GM12891 (cell line): ENCODE measurements at places on chromosomes 12 and 14.

- DNase-seq = no peak
Measured at GRCh38 chr12:8080120-8080519, 2.0 kb upstream of the NECAP1 start.

DNA sequence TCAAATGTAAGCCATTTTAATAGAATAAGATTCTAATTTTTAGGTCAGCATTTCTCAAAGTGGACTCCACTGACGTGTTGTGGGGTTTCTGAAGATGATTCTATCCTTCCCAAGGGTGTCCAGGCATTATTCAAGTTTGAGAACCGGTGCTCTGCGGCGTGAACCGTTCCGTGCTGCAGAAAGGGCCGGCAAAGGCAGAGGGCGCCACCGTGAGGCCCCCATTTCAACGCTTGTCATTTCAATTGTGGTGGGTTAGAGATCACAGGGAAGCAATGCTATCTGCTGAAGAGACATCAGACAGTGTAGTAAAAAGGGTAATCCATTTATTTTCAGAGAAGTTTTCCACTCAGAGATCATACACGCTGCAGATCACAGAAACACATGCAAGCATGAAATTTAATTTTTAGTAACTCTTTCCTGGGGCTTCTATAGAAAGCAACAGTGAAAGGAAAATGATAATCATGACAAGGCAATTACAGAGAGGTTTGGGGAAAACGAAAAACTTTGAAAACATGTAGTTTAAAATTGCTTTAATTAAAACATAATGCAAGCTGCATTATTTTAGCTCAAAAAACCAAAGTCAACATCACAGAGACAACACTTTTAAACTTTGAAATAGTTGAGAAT is 201.7 kb downstream of the EXOC5 start:
- DNase-seq = no peak

- no peak for DNase-seq
Measured at GRCh38 chr12:11755302-11755930, 105.9 kb downstream of the ETV6 start.

GRCh38 chr12:109124878-109125648 is 8.7 kb downstream of the ACACB start:
- DNase-seq = no peak

- DNase-seq = no peak
Measured at GRCh38 chr14:22630486-22630885, 13.7 kb downstream of the OR6J1 start.

DNA sequence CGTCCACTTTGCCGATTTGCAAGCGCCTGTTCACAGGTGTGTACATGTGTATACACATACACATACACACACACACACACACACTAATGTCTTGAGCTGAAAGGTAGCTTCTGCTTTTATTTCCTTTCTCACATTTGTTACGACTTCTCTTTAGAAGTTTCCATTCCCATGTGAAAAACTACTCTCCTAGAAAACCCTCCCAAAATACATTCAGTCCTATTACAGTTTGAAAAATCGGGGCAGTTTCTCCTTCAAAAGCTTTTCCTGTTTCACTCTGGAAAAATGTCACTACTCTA is 3.9 kb downstream of the BLTP3B start:
- no peak for DNase-seq

DNA sequence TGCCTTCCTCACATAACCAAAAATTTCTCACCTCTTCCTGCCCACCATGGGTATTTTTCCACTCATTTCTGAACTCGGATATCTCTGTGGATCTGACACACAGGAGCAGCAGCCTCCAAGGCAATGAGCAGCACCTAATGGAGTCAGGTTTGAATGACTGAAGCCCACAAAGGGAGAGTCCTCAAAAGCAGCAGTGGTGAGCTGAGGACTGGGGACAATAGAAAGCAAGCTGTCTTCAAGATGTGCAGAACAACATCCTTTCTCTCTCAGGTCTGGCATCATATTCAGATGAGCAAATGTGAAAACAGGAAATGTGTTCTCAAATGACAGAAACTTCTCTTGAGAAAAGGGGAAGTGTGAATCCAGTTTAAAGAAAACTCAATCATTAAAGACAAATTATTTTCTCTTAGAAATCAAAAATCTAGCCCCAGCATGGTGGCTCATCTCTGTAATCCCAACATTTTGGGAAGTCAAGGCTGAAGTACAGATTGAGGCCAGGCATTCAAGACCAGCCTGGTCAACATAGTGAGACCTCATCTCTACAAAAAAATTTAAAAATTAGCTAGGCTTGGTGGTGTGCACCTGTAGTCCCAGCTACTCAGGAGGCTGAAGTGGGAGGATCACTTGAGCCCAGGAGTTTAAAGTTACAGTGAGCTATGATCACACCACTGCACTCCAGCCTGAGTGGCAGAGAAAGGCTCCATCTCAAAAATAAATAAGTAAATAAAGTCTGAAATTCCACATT is 54.2 kb downstream of the C12orf42 start:
- DNase-seq = peak; percentile 49

DNA sequence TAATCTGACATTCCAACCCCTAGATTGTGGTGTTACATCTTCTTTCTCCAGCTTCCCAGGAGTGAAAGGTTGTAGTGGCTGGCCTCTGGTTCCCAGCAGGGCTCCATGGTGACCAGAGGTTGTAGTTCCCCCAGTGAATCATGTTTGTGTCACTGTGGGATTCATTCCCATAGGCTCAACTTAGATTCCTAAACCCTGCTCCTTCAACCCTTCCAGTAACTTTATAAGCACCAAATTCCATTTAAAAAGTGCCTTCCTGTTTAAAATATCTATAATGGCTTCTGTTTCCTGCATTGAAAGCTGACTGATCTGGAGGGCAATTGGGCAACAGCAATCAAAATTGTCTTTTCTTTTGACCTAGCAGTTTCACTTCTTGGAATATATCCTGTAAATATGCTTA is 40.5 kb upstream of the TBC1D15 start:
- DNase-seq = no peak

GRCh38 chr12:117093918-117094630 is 5.1 kb downstream of the TESC start:
- no peak for DNase-seq

- no peak for DNase-seq
Measured at GRCh38 chr12:7067096-7067495, 6.6 kb downstream of the C1S start.

DNA sequence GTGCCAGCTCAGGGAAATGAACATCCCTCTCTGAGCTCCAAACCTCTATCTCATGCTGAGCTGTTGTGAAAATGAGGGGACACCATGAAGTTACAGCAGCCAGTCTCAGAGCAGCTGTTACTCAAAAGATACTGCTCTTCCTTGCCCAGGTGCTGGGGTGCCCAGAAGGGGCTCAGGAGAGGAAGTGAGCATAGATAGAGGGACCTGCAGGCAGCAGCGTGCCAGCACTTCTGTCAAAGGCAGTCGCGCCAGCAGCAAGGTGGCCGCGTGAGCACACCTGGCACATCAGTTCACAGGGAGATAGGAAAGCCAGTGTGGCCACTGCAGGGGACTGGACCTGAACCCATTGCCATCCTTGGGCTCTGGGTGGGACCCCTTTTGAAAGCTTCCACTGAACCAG is 27.8 kb downstream of the C14orf132 start:
- no peak for DNase-seq

DNA sequence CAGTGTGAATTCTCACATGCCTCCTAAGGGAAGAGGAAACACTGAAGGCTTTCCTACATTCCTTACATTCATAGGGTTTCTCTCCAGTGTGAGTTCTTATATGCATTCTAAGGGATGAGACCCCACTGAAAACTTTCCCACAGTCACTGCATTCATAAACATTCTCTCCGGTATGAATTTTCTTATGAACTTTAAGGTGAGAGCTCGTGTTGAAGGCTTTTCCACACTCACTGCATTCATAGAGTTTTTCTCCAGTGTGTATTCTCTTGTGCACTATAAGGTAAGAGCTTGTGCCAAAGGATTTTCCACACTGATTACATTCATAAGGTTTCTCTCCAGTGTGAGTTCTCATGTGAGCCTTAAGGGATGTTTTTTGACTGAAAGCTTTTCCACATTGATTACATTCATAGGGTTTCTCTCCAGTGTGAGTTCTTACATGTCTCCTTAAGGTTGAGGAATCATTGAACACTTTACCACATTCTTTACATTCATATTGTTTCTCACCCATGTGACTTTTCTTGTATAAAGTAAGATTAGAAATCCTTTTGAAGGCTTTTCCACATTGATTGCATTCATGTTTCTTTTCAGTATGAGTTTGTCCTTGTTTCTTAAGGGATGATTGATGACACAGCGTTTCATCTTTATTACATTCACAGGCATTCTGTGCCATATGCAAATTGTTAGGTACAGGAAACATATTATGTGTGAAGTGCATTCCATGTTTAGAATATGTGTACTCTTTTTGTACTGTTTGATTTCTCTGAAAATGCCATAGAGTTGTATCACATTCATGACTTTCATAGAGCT is 9.5 kb downstream of the ZNF891 start:
- no peak for DNase-seq

DNA sequence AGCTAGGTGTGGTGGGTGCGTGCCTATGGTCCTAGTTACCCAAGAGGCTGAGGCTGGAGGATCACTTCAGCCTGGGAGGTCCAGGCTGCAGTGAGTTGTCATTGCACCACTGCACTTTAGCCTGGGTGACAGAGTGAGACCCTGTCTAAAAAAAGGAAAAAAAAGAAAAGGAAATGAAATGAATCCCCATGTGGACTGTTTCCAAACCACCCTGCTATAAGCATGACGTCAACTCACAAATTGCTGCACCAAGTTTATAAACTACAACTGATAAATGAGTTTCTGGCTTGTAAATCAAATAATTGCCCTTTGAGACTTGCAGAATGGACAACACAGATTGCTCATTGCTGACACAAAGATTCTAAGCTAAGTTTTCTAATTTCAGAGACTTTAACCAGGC is 51.0 kb upstream of the STK38L start:
- no peak for DNase-seq

- DNase-seq = no peak
Measured at GRCh38 chr14:52360831-52361230, 46.7 kb downstream of the PTGER2 start.

- no peak for DNase-seq
Measured at GRCh38 chr14:66069830-66070541, 416.2 kb upstream of the CCDC196 start.

- DNase-seq = no peak
Measured at GRCh38 chr14:102693006-102693755, 84.1 kb upstream of the TRAF3 start.
